ENCODE measurements at places on chromosomes 6 and 20. TPM values are rescaled to one million over a fixed set of nuclear protein-coding genes. Genes with fewer than 3 reads are reported as not detected.

The ESR1 gene
- 0.26 TPM for total RNA-seq

The SOX12 gene
- 3.1 TPM for total RNA-seq

The CDSN gene
- total RNA-seq: not detected

The AIF1 gene
- not detected for total RNA-seq

The ABHD16A gene
- 55.0 TPM for total RNA-seq

The PRELID3B gene
- 108 TPM for total RNA-seq

The REM1 gene
- total RNA-seq: not detected

The CAGE1 gene
- total RNA-seq: 0.40 TPM

The FAM83C gene
- not detected for total RNA-seq

The PREX1 gene
- total RNA-seq: 11.0 TPM

The SCP2D1 gene
- not detected for total RNA-seq

The FRK gene
- 1.8 TPM for total RNA-seq

The ZNF831 gene
- not detected for total RNA-seq
